NCI-H2081 (cell line): ENCODE measurements at places on chromosomes 5 and 9.

GRCh38 chr9:95463148-95464060, 53.4 kb downstream of the PTCH1 start:
- no peak for DNase-seq

- no peak for DNase-seq
Observed at GRCh38 chr9:70192707-70193106, 66.1 kb upstream of the SMC5 start.

- DNase-seq, result no peak
Observed at GRCh38 chr9:84371737-84372136, 31.2 kb upstream of the SLC28A3 start.

DNA sequence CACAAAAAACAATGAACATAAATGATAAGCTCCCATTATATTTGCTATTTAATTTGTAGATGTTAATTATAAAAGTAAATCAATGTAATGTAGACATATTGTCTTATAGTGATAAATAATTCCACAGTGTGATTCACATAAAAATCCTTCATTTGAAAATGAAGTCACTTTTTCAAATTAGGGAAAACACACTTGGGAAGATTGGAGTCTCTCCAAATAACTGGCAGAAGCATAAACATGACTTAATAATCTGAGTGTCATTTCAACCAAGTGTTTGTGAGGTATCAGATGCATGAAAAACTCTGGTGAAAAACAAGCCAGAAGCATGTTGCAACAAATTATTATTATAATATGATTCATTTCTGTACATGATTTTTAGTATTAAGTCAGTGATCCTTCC, 102.2 kb downstream of the CETN3 start:
- no peak for DNase-seq

DNA sequence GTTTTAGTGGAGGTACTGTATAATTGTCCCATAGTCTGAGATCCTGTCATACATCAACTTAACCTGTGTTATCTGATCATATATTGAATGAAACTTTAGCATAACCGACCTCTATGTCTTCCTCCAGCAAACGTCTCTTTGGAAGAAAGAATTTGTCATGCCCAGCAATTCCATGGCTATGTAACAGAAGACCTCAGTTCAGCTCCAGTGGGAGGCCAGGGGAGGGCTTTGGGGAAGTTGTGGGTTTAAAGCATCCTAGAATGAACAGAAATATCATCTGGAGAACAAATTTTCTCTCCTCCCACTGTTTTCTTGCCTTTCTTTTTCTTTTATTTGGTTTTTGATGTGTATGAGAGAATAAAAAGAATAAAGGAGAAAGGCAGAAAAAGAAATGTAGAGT, 164.5 kb downstream of the GAS1 start:
- DNase-seq, result no peak

GRCh38 chr9:122364783-122365150, 6.1 kb upstream of the PTGS1 start:
- no peak for DNase-seq

GRCh38 chr9:95092262-95093072, 225.0 kb downstream of the FANCC start:
- DNase-seq, result no peak

GRCh38 chr5:109186759-109187158, 223.0 kb downstream of the PJA2 start:
- DNase-seq, result no peak

DNA sequence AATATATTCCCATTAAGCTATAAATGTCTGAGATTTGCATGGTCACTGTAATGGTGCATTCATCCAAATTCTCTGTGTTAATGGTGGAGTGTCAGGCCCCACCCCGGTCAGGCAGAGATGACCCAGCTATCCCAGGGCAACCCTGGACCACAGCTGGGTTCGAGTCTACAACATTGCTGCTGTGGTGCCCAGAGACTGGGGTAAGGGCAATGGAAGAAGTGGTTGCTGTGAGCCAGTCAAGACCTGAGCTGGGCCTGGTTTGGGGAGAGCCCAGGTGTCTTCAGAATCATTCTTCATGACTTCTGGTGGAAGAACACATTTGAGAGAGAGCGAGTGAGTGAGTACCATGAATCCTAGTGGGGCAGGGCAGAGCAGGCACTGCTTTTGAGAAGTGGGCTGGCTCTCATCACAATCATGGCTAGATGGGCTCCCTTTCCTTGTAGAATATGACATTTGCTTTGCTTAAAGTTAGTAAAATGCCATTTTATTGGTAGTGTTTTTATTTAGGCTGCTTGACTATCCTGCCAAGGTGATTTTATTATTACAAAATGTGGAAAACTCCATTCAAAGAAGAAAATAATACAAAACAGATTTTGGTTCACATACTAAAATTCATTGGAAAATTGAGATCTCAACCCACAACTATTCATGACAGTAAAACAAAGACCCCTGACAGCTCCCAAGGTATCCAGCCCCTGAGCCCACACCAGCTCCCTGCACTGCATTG, 125.8 kb upstream of the SLC25A48 start:
- no peak for DNase-seq

DNA sequence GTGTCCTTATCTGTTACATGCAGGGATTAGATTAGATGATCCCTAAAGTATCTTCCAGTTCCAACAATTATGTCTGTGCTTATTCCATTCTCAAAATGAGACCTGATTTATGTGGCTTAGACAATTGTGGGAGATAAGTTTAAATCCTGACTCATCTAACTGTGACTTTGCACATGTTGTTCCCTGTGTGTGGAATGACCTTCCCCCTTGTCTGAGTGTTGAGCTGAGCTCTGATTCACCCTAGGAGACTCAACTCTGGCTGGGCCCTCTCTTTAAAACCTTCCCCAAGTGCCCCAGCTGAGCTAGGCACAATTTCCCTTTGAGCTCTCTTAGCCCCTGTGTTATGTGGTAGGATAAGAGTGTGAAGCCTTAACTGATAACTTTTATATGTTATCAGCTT, 118.9 kb upstream of the ELL2 start:
- no peak for DNase-seq

DNA sequence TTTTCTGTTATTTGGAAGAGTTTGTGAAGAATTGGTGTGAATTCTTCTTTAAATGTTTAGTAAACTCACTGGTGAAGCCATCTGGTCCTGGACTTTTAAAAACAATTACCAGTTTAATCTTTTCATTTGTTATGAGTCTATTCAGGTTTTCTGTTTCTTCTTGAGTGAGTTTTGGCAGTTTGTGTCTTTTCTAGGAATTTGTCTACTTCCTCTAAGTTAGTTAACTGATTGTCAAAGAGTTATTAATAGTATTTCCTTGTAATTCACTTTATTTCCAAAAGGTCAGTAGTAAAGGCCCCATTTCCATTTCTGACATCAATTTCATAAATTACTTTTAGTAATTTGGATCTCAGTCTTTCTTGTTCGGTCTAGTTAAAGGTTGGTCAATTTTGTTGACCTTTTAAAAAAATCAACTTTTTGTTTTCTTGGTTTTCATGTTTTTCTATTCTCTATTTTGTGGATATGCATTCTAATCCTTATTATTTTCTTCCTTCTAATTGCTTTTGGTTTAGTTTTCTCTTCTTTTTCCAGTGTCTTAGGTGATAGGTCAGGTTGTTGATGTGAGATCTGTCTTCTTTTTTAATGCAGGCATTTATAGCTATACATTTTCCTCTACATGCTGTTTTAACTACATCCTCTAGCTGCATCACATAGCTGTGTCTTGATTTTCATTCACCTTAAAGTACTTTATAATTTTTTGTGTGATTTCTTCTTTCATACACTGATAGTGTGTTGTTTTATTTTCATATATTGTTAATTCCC, 7.3 kb upstream of the SMIM3 start:
- no peak for DNase-seq

- no peak for DNase-seq
Observed at GRCh38 chr9:33489066-33489465, 15.3 kb upstream of the NOL6 start.

DNA sequence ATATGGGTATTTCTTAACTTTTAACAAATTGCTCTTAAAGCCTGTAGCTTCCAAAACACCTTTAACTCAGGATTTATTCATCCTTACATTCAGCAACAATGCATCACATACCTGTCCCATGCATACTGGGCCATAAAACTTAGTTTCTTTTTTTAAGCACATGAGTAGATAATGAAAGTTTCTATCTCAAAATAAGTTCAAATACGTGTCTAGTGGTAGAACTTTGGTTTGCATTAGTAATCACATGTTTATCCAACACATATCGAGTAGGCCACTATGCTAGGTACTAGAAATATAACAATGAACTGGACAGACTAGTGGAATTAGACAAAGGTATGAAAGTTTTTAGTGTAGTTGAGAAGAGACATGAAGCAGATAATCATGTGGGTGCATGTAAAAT, 99.6 kb downstream of the DOCK2 start:
- DNase-seq, result no peak

- no peak for DNase-seq
Observed at GRCh38 chr9:134730761-134731496, 89.3 kb downstream of the COL5A1 start.

DNA sequence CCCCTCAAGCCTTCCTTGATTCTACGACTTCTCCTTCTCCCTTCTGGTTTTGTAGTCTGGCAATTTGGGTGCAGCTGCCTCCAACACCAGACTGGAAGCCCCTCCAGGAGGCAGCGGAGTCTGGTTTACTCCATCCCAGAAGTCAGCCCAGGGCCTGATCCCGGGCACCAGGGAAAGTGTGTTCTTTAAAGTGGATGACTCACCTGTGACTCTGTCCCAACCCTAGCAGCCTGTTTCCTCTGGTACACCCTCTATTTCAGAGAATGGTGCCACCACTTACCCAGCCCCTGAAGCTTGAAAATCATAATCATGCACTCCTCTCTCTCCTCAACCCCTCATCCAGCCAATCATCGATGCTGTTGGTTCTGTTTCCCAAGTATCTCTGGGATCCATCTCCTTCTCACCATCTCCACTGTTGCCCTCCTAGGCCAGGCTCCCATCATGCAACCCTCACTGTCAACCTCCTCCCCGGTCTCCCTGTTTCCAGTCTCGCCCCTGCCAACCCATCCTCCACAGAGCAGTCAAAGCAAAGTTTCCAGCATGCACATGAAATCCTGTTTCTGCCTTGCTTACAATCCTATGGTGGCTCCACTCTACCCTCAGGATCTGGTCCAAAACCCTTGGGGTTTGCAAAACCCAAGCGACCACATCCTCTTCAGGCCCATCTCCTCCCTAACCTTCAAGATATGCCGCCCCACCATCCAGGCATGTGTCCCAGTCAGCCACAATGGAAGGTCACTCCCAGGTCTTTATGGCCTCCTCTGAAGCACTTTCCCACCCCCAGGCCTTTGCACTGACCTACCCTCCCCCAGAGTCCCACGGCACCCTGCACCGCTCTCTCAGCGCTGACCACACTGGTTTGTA, 10.5 kb downstream of the LHX6 start:
- DNase-seq, result no peak

DNA sequence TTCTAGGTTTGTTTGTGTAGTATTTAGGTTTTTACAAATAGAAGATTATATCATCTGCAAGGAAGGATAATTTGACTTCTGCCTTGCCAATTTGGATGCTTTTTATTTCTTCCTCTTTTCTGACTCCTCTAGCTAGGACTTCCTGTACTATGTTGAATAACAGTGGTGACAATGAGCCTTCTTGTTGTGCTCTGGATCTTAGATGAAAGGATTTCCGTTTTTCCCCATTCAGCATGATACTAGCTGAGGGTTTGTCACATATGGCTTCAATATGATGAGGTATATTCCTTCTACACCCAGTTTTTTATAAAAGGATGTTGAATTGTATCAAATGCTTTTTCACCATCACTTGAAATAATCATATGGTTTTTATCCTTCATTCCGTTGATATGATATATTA, 101.4 kb downstream of the FBXO4 start:
- no peak for DNase-seq

- no peak for DNase-seq
Observed at GRCh38 chr5:177569894-177570293, 15.5 kb upstream of the FAM193B start.

DNA sequence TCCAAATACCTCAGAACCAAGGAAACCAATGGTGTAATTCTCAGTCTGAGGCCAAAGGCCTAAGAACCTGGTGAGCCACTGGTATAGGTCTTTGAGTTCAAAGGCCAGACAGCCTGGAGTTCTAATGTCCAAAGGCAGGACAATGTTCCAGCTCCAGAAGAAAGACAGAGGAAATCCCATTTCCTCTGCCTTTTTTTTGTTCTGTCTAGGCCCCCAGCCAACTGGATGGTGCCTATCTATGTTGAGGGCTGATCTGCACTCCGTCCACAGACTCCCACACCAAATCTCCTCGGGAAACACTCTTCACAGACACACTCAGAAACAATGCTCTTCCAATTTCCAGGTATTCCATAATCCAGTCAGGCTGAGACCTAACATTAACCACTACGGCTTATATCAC, 30.1 kb downstream of the FNIP1 start:
- DNase-seq, result no peak

DNA sequence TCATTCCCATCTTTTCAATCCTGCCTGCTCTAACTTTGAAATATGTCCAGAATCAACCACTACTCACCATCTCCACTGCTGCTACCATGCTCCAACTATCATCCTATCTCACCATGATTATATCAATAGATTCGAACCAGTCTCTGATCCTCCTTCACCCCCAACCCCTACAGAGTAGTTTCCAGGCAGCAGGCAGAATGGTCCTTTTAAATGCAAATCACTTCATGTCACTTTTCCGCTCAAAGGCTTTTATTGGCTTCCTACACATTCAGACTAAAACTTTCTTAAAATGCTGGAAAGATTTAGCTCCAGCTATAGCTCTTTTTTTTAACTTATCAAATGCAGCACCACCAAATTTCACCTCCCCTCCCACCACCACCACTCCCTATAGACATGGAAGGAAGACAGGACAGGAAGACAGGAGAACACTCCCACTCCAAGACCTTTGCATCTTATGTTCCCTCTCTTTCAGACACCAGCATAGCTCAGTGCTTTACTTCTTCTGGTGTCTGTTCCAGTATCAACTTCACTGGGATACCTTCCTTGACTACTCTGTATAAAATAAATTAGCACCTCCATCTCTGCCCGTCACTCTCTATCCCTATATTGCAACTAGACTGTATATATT, 9.9 kb upstream of the PPP2R2B start:
- DNase-seq, result no peak

DNA sequence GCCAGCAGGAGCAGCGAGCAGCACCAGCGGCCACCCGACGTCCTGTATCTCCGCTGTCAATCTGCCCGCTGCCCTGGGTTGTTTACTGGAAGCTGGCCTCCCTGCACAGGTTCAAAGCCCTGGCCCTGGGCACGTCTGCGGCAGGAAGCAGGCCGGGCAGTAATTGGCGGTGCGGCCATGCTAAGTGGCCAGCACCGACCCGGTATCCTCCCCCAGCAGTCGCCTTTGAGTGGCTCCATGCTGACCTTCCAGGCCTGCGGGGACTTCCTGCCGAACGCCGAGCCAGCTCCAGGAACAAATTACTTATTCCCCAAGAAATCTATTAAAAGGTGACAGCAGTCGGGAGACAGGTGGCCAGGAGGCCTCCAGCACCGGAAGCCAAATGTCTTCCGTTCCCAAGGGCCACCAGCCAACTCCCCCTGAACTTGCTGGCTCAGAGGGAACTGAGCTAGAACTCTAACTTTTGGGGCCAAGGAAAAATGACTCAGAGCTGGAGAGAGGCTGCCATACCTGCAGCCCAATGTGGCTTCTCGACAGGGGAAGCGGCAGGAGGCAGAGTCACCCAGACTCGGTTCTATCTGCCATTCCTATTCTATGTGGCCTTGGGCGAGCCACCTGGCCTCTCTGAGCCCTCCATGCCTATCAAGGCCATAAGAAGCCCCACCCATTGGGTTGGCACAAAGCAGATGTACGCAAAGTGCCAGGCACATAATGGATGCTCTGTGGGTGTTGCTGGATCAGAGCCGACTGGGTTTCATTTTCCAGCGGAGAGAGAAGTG, 13.7 kb upstream of the PSMB7 start:
- DNase-seq, result peak; percentile 90
